ENCODE measurements at places on chromosomes 6 and 20. TPM values are rescaled to one million over a fixed set of nuclear protein-coding genes. Genes with fewer than 3 reads are reported as not detected.

DNA sequence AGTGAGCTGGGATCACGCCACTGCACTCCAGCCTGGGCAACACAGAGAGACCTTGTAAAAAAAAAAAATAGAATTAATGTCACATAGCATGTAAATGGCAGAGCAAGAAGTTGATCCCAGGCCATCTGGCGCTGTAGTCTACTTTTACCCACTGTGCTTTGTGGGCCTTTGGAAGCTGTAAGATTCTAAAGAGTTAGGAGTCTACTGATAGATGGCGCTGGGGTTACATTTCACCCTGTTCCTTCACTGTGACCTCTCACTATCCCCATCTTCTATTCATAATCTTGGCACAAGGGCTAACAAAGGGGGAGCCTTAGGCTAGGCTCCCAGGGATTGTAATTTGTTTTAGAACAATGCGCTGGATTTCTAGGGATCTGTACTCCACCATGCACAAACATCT is 24.4 kb downstream of the SIRPD start:
- ATAC-seq = peak; percentile 38

The PFDN6 gene
- 39.9 TPM for total RNA-seq

DNA sequence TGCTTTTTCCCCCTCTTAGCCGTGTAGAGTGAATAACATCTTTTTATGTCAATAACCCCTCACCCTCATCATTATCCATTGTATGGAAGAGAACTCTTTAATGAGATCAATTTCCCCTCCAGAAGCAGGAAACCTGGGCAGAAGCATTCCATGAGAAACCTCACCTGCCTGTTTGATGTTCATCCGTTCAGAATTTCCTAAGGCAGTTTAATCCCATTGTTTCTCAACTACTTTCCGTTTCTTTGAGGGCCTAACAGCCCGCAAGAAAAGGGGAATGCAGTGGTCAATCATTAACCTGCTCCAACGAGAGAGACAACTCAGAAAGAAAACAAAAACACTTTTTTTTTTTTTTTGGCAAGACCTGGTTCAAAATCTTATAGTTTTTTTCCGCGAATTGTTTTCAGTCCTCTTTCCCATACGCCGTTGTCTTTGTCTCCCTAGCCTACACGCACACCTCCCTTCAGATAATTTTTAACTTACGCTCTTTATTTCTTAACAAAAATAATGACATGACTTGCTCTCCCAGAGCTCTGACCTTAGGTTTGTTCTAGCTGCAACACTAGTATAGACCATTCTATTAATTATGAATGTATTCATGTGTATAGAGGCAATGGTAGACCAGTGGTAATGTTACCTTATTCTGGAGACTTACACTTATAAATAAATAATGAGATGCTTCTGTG is 25.6 kb upstream of the ID4 start:
- ATAC-seq = no peak

The HLA-DPA1 gene
- 12.7 TPM for total RNA-seq

- ATAC-seq = no peak
Measured at GRCh38 chr6:148438632-148439031, 96.0 kb downstream of the SASH1 start.

DNA sequence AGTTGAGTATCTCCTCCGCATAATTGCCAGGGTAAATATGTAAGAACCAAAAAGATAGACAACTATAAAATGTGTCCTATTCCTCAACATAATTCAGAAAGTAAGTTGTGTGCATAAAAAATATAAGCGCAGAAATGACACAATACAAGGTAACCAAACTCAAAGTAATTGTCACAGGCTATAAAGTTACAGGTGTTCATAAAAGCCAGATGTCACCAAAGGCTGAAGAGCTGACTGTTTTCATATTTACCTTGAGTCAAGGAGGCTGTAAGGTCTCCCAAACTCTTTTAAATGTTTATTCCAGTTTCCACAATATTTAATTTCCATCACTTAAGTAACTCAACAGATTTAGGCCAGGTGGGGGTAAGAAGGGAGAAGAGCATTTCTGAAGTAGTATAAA is 192.2 kb upstream of the MARCKS start:
- ATAC-seq = no peak

DNA sequence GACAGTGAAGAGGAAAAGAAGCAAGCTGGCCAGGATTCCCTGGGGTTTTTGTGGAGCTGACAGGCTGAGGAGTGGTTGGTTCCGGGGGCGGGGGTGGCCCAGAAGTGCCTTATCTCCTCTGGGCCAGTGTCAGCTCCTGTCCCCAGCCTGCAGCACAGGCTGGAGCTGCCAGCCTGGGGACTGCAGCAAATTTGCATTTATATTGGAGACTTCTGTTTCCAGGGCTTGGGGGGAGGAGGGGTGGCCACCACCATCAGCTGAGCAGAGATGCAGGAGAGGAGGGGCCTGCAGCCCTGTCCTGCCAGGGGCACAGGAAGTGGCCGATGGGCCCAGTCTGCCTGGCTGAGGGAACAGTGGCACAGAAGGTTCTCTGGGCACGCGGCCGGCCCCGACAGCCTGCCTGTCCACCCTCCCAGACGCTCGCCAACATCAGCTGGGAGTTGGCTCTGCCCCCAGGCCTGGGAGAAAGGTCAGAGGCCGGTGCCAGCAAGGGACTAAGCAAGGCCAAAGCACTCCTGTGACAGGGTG is 24.3 kb upstream of the SCRT2 start:
- no peak for ATAC-seq

All from esophagus mucosa (tissue), 1 donor.